NCI-H510A (cell line): ENCODE measurements at places on chromosomes 16 and 17.
A peak's percentile ranks its signal among the peaks of the same experiment; 100 is the strongest.

GRCh38 chr17:2051933-2052559 lies 2.9 kb upstream of the HIC1 start:
- no peak for DNase-seq

- DNase-seq = peak; percentile 10
Measured at GRCh38 chr17:21210411-21211076, 3.4 kb downstream of the TMEM11 start.

GRCh38 chr17:640436-640835 lies 74.2 kb downstream of the VPS53 start:
- no peak for DNase-seq

DNA sequence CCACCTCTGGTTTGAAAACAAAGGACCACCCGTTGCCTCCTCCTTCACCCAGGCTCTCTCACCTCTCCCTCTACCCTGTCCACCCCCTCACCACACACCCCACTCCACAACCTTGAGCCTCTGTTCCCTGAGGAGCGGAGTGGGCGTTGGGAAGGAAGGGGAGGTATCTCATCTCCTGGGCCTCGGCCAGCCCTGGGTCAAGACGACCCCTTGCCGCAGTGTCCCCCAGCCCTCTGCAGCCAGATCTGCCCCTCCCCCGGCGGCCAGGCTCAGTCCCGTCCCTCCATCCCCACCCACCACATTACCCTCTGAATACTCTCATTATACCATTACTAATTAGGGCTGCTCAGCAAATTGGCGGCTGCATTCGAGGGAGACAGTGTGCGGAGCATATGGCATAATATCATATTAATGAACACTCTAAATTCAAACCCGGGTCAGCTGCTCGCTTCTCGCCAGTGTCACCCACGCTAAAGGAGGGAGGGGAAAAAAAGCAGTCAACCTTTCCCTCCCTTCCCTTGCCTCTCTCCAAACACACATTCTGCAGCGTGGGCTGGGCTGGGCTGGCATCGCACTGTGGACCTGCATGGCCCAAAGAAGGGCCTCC lies 123.2 kb upstream of the LHX1 start:
- DNase-seq = no peak

DNA sequence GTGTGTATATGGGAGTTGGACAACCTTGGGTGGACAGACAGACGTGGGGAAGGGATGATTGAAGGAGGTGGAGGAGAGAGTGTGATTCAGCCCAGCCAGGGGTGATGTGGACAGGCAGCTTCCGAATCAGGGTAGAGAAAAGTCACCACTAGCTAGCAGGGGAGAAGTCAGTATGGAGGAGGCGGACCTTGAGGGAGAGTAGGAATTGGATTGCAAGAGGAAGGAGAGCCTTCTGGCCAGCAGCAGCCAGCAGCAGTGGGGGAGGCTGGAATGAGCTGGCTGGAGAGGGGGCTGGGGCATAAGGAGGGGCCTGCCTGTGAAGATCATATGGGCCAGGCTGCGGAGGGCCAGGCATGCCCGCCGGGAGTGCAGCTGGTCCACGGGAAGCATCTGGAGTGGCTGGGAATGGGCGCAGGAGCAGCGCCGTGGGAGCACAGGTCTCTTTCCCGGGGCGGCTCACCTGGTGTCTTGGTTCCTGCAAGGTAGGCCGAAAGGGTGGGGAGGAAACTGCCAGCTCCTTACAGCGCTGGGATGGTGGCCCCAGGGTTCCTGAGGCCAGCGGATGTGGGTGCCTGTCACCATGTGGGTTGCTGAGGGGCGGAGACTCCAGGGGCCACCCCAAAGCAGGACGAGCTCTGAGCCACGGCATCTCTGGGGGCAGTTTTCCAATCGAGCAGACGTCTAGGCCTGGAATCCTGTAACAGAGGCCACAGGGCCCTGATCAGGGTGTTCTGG lies 235.3 kb downstream of the SEC14L1 start:
- DNase-seq = no peak

- DNase-seq = no peak
Measured at GRCh38 chr16:64864232-64864809, 257.5 kb downstream of the CDH11 start.
